Activated T-helper 1 cell treated with anti-CD3 and anti-CD28 coated beads, Interleukin-2, amount 50 U/mL, for 16 hours (primary cell): ENCODE measurements at places on chromosomes 2 and 18.

GRCh38 chr2:191217580-191217979 lies 27.6 kb upstream of the MYO1B start:
- no peak for DNase-seq

DNA sequence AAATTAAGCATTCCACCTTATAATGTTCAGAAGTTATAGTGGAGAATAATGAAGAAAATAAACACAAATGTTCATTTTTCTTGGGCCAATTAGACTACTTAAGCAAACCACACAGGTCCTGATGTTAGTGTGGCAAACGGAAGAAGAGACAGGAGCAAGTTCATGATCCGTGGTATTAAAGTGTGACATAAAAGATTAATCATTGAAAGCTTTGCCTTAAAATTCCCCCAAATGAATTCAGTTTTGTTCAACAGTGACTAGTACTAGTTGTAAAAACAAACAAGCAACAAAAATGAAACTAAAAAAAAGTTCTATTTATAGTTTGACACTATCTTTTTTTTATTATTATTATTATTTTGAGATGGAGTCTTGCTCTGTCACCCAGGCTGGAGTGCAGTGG lies 73.7 kb downstream of the RFTN2 start:
- no peak for DNase-seq

GRCh38 chr2:40118622-40119021 lies 333.3 kb downstream of the SLC8A1 start:
- DNase-seq, result no peak

- DNase-seq, result no peak
These were observed 2.5 kb upstream of the DHRS9 start for GRCh38 chr2:169066897-169067296.
